SK-N-SH (cell line): ENCODE measurements at places on chromosomes 5 and 9. TPM values are rescaled to one million over a fixed set of nuclear protein-coding genes. Genes with fewer than 3 reads are reported as not detected.

The CDH6 gene
- 1.1 and 1.4 TPM in 2 replicates for polyA plus RNA-seq

DNA sequence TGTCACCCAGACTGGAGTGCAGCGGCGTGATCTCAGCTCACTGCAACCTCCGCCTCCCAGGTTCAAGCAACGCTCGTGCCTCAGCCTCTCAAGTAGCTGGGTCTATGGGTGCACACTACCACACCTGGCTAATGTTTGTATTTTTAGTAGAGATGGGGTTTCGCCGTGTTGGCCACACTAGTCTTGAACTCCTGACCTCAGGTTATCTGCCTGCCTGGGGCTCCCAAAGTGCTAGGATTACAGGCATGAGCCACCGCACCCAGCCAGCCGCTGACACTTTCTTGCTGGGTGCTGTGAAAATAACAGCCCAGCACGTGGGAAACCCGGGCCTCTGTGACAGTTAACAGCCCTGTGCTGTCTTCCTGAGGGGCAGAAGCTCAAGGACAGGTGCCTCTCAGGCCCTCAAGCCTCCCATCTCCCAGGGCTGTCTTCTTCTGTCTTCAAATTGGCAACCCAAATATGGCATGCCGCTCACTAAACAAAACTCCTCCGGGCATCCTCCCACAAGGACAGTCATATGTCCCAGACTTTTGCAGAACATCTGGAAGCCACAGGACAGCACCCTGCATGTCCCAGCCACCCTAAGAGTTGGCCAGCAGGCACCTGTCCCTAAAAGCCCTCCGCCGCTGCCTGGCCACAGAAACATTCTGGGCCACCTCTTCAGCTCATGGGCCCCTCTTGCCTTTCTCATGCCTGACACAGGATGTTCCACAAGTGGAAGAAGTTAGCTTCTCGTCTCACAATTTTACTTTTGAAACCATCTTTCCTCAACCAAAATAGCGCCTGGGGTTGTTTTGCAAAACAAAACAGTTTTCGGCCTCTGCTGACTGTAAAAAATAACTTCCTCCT, 233.6 kb downstream of the SYK start:
- H3K4me1 ChIP-seq = peaks cover 14% of the 10 kb centered on the region; the same call in 1 of the 2 replicates
- no peak for DNase-seq
- H3K36me3 ChIP-seq = no peaks in the 10 kb centered on the region

DNA sequence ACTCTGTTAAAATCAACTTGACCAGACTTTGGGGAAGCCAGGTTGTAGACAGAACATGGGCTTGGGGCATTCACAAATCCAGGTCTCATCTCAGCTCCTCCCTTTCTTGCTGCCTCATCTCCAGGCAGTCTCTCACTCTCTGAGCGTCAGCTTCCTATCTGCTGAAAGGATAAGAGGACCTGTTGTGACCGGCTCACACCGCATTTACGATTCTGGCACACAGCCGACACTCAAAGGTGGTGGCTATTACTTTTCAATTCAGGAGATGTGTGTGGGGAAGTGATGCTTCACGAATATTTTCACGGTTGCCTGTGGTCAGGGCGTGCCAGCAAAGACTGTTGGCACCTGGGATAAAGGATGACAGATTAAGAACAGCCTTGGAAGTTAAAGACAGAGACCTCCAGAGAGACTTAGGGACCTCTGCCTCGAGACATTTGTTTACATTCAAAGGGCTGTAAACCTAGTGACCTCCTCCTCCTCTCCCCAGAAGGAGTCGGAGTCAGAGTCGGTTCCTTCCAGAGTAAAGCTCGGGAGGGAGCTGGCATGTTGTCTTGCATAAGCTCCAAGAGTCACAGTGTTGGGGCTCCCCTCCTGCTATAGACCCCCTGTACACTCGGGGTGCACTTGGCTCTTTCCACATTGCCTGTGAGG, 83.2 kb downstream of the AK8 start:
- no peaks in the 10 kb centered on the region for H3K4me1 ChIP-seq
- H3K27ac ChIP-seq = no peak overlapping the region
- no peaks in the 10 kb centered on the region for H3K36me3 ChIP-seq
- H3K27me3 ChIP-seq = no peaks in the 10 kb centered on the region; the same call in 1 of the 2 replicates
- no peak overlapping the region for H3K4me3 ChIP-seq
- DNase-seq = no peak

DNA sequence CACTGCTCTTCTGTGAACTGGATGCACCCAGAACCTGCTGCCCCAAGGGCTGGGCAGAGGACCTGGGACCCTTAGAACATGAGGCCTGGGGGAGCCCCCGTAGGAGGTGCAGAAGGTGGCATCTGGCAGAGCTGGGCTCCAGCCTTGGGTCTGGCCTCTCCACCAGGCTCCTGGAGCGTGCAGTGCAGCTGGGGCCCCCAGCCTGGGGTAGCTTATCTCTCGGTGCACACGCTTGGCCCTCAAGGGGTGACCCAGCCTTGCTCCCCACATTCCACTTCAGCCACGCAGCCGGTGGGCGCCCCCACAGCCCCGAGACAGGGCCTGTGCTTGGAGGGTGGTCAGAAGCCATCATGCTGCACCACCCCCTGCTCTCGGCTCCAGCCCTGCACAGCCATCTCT, 5.6 kb upstream of the NR5A1 start:
- H3K4me1 ChIP-seq = peaks cover 31% of the 10 kb centered on the region
- no peaks in the 10 kb centered on the region for H3K27me3 ChIP-seq
- no peak for DNase-seq
- H3K27ac ChIP-seq = no peak overlapping the region
- H3K36me3 ChIP-seq = no peaks in the 10 kb centered on the region

DNA sequence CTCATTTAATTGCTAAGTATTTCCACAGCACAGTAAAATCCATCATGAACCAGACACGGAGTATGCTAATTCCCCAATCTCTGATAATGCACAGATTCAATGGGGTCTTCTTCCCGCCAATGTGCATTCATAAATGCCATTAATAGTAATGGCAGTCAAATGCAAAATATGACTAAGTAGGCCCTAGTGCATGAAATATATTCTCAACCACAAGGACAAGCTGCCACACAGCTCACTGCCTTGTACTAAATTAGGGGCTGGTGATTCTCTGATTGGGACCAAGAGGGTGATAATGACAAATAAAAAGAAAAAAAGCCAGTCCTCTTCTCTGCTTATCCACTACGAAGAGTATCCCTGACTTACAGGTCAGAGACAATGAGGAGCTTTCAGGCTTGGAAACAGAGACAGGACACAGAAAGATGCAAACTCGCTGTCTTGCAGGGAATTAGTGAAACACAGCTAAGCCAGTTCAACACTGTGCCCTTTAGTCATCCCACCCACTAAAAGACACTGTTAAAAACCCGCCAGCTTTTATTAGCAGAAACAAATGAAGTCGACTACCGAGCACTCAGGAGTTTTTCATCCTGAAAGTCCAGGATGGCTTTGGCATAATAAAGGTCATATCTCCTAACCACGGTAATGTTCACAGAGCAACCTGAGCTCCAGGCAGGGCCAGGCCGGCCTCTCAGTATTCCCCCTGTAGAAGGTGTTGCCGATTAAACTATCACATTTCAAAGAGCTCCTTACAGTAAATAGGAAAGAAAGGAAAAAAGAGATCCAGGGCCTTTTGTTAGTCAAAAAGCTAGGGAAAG, 148.1 kb downstream of the EBF1 start:
- no peak for DNase-seq
- no peaks in the 10 kb centered on the region for H3K27me3 ChIP-seq
- H3K4me1 ChIP-seq = peaks cover 5% of the 10 kb centered on the region; the same call in 1 of the 2 replicates
- no peaks in the 10 kb centered on the region for H3K36me3 ChIP-seq
- H3K27ac ChIP-seq = no peak overlapping the region

The CRB2 gene
- not detected in 2 replicates for polyA plus RNA-seq

The SYK gene
- polyA plus RNA-seq = not detected in 2 replicates

- no peaks in the 10 kb centered on the region for H3K36me3 ChIP-seq
- H3K4me3 ChIP-seq = no peak overlapping the region
- H3K27me3 ChIP-seq = no peaks in the 10 kb centered on the region
- H3K27ac ChIP-seq = no peak overlapping the region
Observed at GRCh38 chr5:39928709-39929108, 503.9 kb upstream of the DAB2 start.
